ENCODE measurements at places on chromosomes 2 and 18. TPM values are rescaled to one million over a fixed set of nuclear protein-coding genes. Genes with fewer than 3 reads are reported as not detected.

- DNase-seq: no peak
- no peak overlapping the region for H3K27ac ChIP-seq
- H3K4me1 ChIP-seq: peaks cover 1% of the 10 kb centered on the region
- no peaks in the 10 kb centered on the region for H3K27me3 ChIP-seq
- H3K4me3 ChIP-seq: no peak overlapping the region
- no peaks in the 10 kb centered on the region for H3K36me3 ChIP-seq
Measured at GRCh38 chr2:234963773-234964615, 12.2 kb downstream of the SH3BP4 start.

DNA sequence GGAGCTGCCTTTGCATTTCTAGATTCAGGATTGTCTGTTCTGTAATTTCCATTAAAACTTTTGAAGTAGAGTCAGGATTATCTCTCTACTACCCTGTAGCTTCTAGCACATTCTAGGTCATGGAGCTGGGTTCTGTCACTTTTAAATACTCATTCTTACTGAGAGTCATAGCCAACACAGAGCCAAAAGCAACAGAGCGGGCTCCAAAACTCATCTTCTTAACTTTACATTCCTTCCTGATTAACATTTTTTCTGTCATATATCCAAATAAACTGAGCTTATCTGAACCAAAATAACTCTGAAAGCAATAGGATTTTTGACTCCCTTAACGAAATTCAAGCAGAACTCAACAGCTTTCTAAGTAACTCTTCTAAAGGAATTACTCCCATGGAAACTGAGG is 12.9 kb downstream of the PREPL start:
- peaks cover 7% of the 10 kb centered on the region for H3K36me3 ChIP-seq
- no peak overlapping the region for H3K27ac ChIP-seq
- no peak for DNase-seq
- H3K27me3 ChIP-seq: no peaks in the 10 kb centered on the region
- no peaks in the 10 kb centered on the region for H3K4me1 ChIP-seq
- H3K4me3 ChIP-seq: no peak overlapping the region

DNA sequence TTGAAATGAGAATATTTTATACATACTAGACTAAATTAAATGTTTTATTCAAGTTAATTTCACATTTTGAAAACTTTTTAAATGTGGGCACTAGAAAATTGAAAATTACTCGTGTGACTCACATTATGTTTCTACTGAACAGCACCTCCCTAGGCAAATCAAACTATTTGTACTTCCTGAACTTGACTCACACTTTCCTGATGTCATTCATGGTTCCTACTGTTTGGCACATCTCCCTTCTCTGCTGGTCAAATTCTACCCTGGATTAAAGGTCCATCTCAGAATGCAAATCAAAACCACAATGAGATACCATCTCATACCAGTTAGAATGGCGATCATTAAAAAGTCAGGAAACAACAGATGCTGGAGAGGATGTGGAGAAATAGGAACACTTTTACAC is 16.7 kb downstream of the LHCGR start:
- H3K27ac ChIP-seq: no peak overlapping the region
- H3K36me3 ChIP-seq: no peaks in the 10 kb centered on the region
- H3K27me3 ChIP-seq: no peaks in the 10 kb centered on the region
- no peak overlapping the region for H3K4me3 ChIP-seq
- no peak for DNase-seq
- H3K4me1 ChIP-seq: no peaks in the 10 kb centered on the region

GRCh38 chr18:7764405-7764804 is 197.3 kb downstream of the PTPRM start:
- no peak overlapping the region for H3K27ac ChIP-seq
- no peaks in the 10 kb centered on the region for H3K36me3 ChIP-seq
- H3K27me3 ChIP-seq: no peaks in the 10 kb centered on the region
- no peak overlapping the region for H3K4me3 ChIP-seq
- DNase-seq: no peak
- H3K4me1 ChIP-seq: no peaks in the 10 kb centered on the region

The TUBA3E gene
- not detected for total RNA-seq

All from B cell (primary cell).